ENCODE measurements at places on chromosomes 12 and 14. TPM values are rescaled to one million over a fixed set of nuclear protein-coding genes. Genes with fewer than 3 reads are reported as not detected.

BICDL1 gene
- 17.0 TPM for total RNA-seq

INSM2 gene
- 0.25 TPM for total RNA-seq

FOXA1 gene
- total RNA-seq, result not detected

PTHLH gene
- under 0.01 TPM for total RNA-seq

C14orf180 gene
- total RNA-seq, result not detected

ASB8 gene
- total RNA-seq, result 25.6 TPM

PIWIL1 gene
- total RNA-seq, result not detected

WSCD2 gene
- total RNA-seq, result 3.4 TPM

C12orf54 gene
- not detected for total RNA-seq

IFNG-AS1 gene
- not detected for total RNA-seq

SYT1 gene
- total RNA-seq, result 152 TPM

EMP1 gene
- 5.2 TPM for total RNA-seq

SLC4A8 gene
- 35.2 TPM for total RNA-seq

All from temporal lobe (tissue), 4 donors.